ENCODE measurements at places on chromosomes 16 and 17. TPM values are rescaled to one million over a fixed set of nuclear protein-coding genes. Genes with fewer than 3 reads are reported as not detected.

The KRT12 gene
- total RNA-seq, result not detected

DNA sequence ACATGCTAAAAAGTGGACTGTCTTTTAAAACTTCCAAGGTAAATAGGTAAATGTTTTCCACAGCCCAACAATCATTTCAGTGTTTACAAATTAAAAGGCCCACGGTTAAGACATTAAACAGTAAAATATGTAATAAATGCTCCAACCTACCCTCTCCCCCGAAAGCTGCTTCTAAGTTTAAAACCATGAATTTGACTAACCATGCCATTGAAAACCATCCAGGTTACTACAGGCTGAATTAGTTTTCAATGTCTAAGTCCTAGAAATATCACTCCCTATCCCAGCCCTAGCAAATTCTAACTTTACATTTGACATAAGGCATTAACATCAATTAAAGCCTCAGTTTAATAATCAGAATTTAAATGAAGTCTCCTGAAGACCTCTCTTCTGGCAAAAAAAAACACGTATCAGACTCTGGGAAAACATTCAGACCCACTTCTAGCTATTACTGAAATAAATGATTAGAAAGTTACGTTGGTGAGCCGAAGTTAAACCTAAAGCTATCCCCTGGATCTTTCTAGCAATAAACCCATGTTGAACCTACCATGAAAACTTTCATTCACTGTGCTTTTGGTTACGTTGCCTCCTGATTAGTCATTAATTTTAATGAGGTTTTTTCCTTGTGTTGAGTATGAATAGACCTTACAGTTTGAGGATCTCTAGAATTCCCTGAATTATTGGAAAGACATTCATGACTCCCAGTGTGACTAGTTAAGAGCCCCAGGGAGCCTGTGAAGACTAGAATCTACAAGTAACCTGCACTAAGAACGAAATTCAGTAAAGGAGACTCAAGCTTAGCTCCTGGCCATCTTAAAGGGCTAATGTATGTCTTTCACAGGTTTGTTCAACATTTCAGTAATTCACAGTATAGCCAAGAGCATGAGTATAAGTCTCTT lies 1.7 kb upstream of the POLG2 start:
- no peak overlapping the region for H3K4me3 ChIP-seq
- no peak for DNase-seq
- peaks cover 62% of the 10 kb centered on the region for H3K4me1 ChIP-seq
- H3K36me3 ChIP-seq, result peaks cover 47% of the 10 kb centered on the region
- H3K27ac ChIP-seq, result no peak overlapping the region

- no peaks in the 10 kb centered on the region for H3K36me3 ChIP-seq
- H3K27me3 ChIP-seq, result no peaks in the 10 kb centered on the region
- H3K4me1 ChIP-seq, result no peaks in the 10 kb centered on the region
- H3K4me3 ChIP-seq, result no peak overlapping the region
- no peak for DNase-seq
Observed at GRCh38 chr16:7086822-7087616, 245.6 kb upstream of the RBFOX1 start.

GRCh38 chr17:77832180-77832560 lies 126.3 kb upstream of the TNRC6C start:
- no peak overlapping the region for H3K4me3 ChIP-seq
- H3K4me1 ChIP-seq, result no peaks in the 10 kb centered on the region
- no peak overlapping the region for H3K27ac ChIP-seq
- no peak for DNase-seq
- no peaks in the 10 kb centered on the region for H3K36me3 ChIP-seq

DNA sequence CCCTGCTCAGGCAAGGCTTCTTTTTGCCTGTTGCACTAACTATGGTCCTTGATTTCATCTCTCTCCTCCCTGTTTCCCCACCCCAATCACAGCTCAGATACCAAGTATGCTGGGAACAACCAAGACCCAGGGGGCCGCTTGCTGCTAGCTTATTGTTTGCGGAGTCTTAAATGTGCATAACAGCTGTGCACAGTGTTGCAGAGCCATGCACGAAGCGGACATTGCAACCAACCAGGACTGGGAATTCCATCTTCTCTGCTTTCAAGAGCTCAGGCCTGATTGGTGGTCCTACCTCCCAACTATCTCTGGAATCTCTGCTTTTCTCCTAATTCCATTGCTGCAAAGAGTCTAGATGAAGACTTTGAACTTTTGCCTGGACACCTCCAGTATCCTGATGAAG lies 281.3 kb upstream of the TNRC6C start:
- no peak for DNase-seq
- H3K36me3 ChIP-seq, result no peaks in the 10 kb centered on the region
- H3K4me3 ChIP-seq, result no peak overlapping the region
